Skeletal muscle cell (primary cell): ENCODE measurements at places on chromosomes 16 and 17.

DNA sequence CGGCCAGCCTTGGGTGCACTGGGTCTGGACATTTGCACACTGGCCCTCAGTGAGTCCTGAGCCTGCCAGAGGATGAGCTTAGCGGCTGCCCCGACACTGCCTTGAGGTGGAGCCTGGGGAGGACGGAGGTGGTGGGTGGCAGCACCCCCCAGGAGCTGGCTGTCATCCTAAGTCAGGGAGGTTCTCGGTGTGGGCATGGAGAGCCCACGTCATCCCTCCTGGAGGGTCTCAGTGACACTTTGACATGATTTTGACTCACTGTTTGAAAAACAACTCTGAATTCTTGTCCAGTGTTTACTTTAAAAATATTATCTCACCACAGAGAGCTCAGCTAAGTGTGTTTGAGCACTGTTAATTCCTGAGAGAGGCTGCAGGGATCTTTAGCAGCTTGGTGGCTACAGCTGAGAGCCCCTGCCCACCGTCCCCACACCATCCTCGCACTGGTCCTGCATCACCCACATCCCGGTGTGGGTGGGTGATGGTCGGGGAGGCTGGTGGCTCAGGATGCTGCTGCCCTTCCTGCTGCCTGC lies 63.1 kb downstream of the BANP start:
- peak; percentile 45 for DNase-seq

DNA sequence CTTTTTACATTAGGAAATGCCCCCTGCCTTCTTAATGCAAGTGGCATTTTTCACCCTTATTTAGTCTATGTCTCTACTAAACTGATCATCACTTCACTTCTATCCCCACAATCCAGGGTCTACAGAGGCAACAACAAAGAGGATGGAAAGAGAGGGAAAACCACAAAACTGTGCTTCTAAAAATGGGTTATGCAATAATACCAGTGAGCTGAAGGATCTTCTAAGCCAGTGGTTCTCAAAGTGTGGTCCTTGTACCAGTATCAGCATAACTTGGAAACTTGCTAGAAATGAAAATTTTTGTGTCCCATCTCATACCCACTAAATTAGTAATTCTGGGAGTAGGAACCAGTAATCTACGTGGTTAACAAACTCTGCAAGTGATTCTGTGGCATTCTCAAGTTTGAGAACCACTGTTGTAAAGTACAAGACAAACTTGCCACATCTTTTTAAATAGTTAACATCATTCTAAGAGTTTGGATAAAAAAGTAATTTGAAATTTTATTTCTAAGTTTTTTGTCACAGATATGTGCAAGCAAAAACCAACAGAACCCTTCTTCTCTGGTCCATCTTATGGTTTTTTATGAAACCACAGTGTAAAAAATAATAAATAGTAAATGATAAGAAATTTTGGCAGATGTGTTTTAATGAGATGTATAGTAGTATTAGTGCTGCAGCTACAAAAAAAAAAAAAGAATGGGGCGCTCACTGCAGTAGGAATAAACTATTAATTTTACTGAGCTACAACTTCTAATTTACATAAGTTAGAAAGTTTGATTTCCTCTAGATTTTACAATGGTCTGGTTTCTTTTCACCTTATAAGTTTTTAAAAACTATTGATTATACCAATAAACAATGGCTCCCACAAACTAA lies 16.2 kb downstream of the CDC27 start:
- no peak for DNase-seq

DNA sequence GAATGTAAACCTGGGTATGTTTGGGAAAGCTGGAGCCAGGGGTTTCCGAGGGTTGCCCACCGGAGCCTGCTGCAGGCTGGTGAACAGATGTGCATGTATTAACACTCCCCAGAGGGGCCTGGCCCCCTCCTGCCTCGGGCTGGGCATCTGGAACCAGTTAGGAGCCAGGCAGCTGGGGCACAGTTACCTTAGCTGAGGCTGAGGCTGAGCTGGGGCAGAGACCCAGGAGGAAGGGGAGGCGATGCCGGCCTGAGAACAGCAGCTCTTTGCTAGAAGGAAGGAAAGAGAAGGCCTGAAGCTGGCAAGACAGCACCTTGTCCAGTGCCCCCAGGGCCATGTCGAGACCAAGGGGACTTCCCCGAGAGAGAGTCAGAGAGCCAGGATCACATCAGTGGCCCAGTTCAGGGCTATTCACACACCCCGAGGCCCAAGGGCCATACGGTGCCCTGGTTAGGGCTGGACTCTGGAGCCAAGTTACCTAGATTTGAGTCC lies 65.8 kb downstream of the RMI2 start:
- no peak for DNase-seq

- DNase-seq = peak; percentile 68
Observed at GRCh38 chr17:61338000-61338798, 61.4 kb upstream of the TBX2 start.

DNA sequence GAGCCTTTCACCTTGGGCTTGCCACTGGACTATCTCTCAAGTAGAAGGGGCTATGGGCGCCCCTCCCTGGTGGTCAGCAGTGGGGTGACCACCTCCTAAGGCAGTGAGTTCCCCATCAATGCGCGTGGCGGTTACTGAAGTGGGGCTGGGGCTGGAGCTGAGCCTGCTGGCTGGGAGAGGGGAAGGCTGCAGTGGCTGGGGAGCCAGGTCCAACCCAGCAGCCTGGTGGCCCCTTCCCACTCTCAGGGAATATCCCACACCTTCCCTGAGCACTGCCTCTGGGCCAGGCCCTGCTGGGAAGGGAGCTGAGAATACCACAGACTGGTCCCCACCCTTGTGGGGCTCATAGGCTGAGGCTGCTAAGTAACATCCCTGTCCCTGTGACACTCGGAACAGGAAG lies 19.8 kb upstream of the MPRIP start:
- DNase-seq = no peak

- DNase-seq = no peak
Observed at GRCh38 chr16:84036982-84037425, 5.6 kb downstream of the SLC38A8 start.

DNA sequence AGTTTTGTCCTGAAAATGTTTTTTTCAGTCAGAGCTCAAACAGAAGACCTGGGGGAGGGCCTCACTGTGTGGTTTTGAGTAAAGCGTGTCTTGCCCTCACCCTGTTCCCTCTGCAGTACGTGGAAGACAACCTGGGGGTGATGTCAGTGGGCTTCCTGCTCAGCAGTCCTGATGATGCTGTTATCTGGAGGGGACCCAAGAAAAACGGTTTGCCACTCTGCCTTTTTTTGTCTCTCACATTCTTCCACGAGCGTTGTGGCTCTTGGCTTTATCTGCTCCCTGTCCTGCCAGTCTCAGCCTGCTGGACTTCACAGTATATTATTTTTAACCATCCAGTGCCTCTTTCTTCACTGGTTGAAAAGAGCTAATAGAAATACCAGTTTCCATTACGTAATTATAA lies 12.9 kb downstream of the NUBP1 start:
- peak; percentile 59 for DNase-seq

DNA sequence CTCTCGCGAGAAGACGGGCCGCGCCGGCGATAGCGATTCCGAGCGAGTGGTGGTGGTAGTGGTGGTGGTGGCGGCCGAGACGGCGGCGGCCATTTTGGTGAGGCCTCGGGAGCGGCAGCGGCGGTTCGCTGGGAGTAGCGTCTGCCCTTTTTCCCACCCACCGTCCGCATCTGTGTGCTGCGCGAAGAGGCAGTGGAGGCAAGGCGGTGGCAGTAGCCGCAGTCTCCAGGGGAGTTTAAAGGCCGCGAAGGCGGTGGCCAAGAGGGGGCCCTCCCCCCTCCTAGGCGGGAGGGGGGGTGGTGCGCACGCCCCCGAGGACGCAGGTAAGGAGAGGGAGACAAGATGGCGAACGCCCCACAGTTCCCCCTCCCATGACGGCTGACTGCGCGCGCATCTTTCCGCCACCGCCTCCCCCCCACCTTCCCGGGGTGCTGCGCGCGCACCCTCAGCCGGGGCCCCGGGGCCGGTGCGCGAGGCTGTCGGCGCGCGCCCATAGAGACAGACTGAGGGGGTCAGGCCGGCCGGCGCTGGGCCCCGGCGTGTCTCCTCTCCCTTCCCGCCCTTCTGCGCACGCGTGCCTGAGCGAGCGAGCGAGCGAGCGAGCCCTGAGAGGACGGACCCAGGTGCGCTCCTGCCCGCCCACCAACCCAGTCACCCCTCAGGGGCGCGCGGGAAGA lies 694 bp upstream of the SRCAP start:
- DNase-seq = peak; percentile 67

DNA sequence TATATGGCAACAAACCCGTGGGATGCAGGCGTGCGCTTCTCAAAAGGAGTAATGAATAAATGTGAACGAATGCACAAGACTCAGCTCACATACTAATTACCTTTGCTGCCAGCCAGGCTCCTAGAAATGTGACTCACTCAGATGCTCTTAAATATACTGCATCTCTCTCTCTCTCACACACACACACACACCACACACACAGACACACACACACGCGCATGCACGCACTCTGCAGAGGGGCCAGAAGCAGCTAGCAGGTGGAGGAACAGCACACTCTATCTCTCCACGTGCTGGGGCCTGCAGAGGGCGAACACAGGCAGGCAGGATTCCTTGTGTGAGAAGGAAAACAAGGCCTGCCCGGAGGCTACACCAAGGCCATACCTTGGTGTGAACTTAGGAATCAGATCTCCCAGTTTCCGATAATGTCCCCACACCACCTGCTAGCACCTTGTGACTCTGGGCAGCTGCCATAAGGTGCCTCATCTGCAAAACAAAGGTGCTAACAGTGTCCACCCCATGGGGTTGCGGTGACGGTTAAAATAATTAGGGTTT lies 5.3 kb downstream of the GPRC5B start:
- no peak for DNase-seq

DNA sequence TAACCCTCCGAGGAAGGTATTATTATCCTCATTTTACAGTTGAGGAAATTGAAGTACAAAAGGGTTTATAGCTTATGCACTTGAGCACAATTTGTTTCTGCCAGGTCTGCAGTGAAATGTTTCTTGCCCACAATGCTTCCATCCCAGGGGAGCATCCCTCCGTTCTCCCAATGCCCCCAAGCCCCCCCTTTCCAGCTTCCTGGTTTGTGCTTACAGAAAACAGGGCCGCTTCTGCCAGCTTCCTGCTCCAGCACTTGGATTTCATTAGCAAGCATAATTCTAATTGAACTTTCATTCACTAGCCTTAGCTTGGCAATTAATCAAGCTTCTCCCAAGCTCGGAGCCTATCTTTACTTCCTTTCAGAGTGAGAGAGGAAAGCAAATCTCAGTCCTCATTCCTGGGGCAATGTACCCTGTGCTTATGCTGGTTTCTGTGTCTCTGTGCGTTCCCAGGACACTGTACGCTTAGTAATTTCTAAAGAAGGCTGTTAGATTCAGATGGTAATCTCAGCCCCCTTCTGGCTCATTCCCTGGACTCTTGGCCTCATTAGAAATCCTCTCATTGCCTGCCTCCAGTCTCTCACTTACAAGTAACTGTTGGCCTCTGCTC lies 141.6 kb downstream of the HS3ST2 start:
- no peak for DNase-seq

DNA sequence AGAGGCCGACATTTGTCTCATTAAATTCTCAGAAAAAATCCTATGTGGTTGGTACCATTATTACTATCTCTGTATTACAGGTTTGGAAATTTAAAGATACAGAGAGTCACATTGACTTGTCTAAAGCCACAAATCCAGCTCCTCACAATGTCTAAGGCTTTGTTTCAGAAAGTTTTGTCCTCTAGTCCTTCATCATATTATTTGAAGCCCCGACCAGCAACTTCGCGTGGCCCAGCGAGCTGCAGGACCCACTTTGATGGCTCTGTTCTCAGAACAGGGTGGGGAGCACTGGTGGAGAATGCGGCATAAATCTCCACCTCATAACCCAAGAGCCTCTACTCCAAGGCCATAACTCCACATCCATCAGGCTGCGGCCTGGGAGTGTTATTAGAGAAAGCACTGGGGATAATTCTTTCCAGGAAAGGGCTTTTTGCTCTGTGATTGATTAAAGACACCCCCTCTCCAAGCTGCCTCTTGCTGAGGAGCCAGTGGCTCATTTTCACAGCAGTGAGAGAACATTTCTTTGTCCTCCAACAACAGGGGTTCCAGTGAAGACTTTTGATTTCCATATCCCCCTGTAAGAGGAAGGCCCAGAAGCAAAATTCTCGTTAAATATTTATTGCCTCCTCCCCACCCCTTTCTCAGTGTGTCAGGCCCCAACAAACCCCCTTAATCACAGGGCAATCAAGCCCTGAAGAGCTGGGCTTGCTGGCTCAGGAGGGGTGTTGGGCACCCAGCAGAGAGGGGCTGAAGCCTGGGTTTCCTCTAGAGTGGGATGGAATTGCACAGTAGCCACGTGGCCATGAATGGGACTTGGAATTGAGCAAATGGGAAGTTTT lies 113.7 kb upstream of the CDH11 start:
- DNase-seq = no peak

- DNase-seq = no peak
Observed at GRCh38 chr17:5680766-5681165, 96.5 kb upstream of the NLRP1 start.

DNA sequence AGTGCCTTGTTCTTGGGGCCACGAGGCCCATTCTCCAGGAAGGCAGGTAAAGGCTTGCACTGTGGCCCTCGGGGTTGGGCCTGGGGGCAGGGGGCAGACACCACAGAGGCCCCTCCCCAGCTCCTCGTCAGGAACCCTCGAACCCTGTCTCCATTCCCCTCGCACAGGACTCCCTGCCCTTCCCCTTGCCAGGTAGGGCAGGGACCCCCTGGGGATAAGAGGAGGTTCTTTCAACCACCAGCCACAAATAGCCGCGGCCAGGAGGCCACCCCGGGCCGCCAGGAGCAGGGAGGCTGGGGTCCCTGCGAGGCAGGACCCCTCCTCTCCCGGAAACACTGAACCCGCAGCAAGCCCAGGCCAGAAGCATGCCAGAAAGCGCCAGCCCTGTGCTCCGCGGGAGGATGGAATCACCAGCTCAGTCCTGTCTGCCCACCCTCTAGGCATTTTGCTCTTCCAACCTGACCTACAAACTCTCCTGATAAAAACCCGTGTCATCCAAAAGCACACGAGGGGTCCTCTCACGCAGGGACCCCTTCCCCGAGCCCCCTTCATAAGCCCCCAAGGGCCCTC lies 45.6 kb downstream of the SLC47A1 start:
- DNase-seq = no peak

- DNase-seq = peak; percentile 68
Observed at GRCh38 chr17:30519707-30520106, 42.5 kb downstream of the GOSR1 start.

GRCh38 chr17:57289130-57289529 lies 32.8 kb downstream of the MSI2 start:
- DNase-seq = no peak

DNA sequence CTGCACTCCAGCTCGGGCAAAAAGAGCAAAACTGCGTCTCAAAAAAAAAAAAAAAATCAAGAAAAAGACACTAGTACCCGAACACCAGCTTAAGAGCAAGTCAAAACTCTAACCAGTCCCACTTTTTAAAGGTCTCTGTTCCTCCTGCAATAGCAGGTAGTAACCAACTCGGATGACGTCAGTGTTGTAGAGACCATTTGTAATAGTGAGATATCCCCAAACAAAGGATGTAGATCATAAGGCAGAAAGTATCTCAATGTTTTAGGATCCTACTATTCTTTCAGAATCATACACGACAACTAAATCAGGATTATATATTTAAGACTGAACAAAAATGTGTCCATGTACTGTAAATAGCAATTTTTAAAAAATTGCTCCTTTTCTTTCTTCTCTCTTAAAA lies 2.4 kb downstream of the JPT1 start:
- no peak for DNase-seq

GRCh38 chr16:30691907-30692306 lies 7.1 kb upstream of the SRCAP start:
- no peak for DNase-seq
